Dermis microvascular lymphatic vessel endothelial cell (primary cell): ENCODE measurements at places on chromosomes 5 and 9. TPM values are rescaled to one million over a fixed set of nuclear protein-coding genes. Genes with fewer than 3 reads are reported as not detected.

THBS4 gene
- 1.2 and 2.9 TPM in 2 replicates for total RNA-seq

FBP2 gene
- not detected in 2 replicates for total RNA-seq

ANKRD18B gene
- under 0.01 and 0.13 TPM in 2 replicates for total RNA-seq

DNA sequence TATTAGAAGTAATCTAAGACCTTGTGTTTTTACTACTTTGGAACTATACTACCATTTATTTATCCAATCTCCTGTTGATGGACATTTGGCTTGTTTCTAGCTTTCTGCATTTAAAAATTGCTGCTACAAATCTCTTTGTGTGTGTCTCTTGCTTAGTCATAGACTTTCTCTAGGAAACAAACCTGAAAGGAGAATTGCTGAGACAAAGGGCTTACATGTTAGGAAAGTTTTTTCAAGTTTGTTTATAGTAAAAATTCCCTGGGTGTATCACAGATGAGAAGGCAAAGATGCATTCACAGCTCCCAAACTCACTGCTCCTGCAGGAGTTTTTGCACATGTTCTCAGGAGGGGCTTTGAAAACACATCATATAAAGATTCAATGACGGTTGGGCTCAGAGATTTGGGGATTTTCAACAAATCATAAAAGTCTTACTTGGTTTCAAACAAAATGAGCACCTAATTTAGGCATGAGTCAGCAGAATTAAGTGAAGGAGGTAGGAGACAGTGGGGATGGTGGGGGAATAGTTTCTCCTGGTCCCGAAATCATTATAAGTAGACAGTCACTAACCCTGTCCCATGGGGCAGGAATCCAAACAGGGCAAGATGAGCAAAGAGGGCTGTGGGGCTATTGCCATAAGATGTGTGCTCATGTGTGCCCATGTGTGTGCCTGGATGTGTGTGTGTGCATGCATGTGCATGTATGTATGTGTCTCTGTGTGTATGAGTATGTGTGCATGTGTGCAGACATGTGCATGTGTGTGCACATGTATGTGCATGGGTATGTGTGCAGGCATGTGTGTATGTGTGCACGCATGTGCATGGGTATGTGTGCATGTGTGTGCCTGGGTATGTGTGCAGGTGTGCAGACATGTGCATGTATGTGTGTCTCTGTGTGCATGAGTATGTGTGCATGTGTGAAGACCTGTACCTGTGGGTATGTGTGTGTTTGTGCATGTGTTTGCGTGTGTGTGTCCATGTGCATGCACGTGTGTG lies 43.4 kb upstream of the S1PR3 start:
- DNase-seq: no peak

GRCh38 chr5:101783241-101784013 lies 512.7 kb downstream of the SLCO4C1 start:
- DNase-seq: no peak

- DNase-seq: no peak
These were observed 25.6 kb downstream of the MELK start for GRCh38 chr9:36598273-36598672.

- no peak for DNase-seq
These were observed 41.5 kb downstream of the SAR1B start for GRCh38 chr5:134590992-134591659.

DNA sequence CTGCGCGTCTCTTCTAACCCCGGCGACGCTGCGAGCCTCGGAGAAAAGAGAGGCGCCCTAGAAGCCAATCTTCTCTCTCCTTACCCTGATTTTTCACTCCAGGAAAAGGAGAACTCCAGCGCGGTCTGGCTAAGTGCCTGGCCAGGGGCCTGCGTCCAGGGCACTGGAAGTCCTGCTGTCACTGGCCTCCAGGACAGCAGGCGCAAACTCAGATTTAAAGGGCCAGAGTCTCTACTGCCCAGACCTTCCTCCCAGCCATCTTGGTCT lies 553 bp upstream of the FOXB2 start:
- DNase-seq: no peak

GRCh38 chr5:68802430-68802829 lies 291.4 kb upstream of the SLC30A5 start:
- no peak for DNase-seq

GRCh38 chr5:124719113-124719967 lies 27.1 kb downstream of the ZNF608 start:
- DNase-seq: no peak
